ENCODE measurements at places on chromosomes 12 and 14.

- no peak for DNase-seq
Observed at GRCh38 chr14:100674897-100675619, 51.6 kb upstream of the DLK1 start.

DNA sequence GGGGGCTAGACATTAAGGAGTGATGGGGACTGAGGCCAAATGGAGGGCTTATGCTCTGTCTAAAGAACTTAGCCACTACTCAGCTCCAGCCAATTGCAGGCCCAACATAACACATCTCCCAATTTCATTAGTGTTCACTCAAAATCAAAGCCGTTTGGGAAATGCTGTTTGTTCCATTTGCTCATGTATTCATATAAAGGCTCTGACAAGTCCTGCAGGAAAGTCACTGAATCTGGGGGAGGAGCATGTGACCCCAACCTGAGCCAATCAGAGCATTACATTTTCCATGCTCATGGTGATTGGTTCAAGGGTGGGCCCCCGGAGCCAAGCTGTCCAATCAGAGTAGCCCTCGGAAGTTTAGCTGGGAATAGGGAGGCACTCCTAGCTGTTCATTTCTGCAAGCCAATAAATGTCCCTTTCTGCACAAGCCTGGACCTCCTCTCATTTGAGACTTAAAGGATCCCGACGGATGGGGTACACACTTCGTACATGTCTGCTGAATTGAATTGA is 20.9 kb downstream of the SDSL start:
- DNase-seq, result no peak

- no peak for DNase-seq
Observed at GRCh38 chr12:98399532-98399931, 115.9 kb upstream of the TMPO start.

DNA sequence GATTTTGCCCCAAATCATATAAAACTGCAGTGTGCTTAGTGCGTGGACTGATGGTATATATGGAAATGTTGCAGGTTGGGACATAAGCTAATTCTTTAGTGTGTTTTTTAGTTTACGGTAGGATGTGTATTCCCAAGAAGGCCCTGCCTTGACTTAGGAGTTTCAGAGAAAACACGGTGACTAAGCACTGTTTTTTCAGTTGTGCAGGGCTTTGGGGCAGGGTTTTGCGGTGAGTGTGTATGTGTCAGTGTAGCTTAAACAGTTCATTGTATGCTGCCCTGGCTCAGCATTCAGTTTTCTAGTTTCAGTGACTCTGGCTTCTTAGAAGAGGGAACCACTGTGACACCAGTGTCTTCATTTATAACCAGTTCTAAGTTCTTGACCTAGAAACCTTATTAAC is 101.2 kb downstream of the AKAP6 start:
- no peak for DNase-seq

GRCh38 chr14:58460772-58461171 is 33.3 kb downstream of the KIAA0586 start:
- DNase-seq, result no peak

GRCh38 chr12:122235741-122236140 is 9.9 kb upstream of the DIABLO start:
- no peak for DNase-seq

DNA sequence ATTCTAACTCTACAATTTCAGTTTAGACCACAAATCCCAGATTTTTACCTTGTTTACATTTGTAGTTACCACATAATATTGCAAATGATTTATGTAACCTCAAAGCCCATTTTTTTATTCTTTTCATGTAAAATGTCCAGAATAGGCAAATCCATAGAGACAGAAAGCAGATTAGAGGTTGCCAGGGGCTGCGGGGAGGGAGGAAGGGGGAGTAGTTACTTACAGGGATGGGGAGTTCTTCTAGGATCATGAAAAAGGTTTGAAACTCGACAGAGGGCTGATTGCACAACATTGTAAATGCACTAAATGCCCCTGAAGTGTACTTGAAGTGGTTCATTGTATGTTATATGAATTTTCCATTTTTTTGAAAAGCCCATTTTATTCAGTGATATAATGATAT is 66.5 kb downstream of the PPP2R5C start:
- no peak for DNase-seq

- DNase-seq, result no peak
Observed at GRCh38 chr12:80792861-80793260, 76.1 kb downstream of the MYF5 start.

DNA sequence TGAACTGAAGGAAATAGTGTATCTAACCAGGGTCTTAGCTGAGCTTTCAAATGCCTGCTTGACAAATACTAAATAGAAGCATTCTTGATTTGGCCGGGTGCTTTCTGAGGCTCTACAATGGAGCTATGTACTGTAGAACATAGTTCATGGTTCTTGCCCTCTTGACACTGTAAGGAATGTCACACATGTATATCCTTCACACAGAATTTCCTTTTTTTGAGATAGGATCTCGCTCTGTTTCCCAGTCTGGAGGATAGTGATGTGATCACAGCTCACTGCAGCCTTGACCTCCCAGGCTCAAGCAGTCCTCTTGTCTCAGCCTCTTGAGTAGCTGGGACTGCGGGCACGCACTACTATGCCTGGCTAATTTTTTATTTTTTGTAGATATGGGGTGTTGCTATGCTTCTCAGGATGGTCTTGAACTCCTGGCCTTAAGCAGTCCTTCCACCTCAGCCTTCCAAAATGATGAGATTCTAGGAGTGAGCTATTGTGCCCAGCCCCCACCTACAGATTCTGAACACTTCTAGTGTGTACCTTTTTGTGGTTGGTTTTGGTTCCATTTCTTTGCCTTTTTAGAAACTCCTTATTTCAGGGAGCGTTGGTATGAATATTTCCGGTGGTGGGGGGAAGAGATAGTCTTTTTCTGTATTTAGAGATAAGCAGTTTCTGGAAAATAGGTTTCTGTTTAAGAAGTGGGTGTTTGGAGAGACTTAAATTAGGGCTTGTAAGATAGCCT is 4.2 kb downstream of the MLXIP start:
- DNase-seq, result no peak

- no peak for DNase-seq
Observed at GRCh38 chr12:8590842-8591545, 21.7 kb downstream of the AICDA start.
